ENCODE measurements at places on chromosomes 2 and 18.

DNA sequence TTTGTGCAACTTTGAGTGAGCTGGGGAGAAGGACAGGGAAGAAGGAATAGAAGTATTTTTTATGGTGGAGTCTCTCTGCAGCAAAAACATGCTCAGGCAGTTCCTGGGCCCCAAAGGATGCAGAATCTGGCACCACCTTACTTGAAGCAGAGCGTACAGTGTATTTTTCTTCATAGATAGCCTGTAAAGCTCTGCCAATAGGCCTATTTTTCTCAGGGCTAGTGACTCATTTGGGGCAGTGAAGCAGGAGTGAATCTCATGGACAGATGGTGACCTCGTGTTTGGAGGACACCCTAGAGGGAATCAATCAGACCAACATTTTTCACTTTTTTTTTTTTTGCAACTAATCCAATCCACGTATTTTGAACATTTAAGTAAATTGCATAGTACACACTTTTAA is 268.1 kb upstream of the CXCR4 start:
- no peak for DNase-seq

- DNase-seq = no peak
These were observed 17.8 kb upstream of the ODC1 start for GRCh38 chr2:10465910-10466309.

DNA sequence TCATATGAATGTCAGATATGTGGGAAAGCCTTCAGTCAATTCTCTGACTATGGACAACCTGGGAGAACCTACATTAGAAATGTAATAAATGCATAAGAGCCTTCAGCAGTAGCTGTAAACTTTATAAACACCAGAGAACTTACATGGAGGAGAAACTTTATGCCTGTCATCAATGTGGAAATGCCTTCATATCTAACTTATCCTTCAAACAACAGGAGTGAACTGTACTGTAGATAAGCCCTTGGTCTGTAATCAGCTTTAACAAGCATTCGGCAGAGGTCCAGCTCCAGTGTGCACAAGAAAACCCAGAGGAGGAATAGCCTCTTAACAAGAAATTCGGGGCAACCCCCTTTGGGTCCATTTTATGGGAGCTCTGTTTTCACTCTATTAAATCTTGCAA is 14.8 kb upstream of the UXS1 start:
- DNase-seq = no peak

DNA sequence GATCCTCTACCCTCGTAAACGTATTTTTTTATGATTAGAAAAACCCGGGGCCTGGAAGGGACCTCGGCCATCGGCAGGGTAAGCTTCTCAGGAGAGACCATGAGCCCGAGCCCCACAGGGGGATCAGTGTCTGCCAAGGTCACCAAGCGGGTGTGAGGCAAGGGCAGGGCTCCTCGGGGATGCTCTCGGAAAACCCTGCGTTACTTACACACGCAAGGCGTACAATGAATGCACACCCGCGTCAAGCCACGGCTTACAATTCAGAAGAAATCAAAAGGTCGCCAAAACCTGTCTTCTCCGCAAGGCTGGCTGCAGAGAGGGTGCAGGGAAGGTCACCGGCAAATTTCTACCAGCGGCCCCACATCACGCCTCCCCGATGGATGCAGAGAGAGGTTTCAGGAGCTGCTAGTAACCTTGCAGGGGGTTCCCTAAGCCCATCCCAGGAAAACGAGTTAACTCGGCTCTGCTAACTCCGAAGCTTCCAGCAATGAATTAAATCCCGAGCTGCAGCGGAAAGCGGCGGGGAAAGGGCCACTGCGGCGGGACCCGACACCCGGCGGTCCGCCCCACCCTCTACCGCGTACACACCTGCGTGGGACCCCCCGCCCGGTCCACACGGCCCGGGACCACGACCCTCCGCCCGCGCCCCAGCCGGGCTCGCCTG is 638 bp downstream of the ST3GAL5 start:
- DNase-seq = no peak

Measured in stimulated activated CD8-positive, alpha-beta memory T cell treated with anti-CD3 and anti-CD28 coated beads, Interleukin-7, amount 100 ng/mL, for 24 hours (primary cell).